Adrenal gland (tissue), 19 donors: ENCODE measurements at places on chromosomes 12 and 14. TPM values are rescaled to one million over a fixed set of nuclear protein-coding genes. Genes with fewer than 3 reads are reported as not detected.

DNA sequence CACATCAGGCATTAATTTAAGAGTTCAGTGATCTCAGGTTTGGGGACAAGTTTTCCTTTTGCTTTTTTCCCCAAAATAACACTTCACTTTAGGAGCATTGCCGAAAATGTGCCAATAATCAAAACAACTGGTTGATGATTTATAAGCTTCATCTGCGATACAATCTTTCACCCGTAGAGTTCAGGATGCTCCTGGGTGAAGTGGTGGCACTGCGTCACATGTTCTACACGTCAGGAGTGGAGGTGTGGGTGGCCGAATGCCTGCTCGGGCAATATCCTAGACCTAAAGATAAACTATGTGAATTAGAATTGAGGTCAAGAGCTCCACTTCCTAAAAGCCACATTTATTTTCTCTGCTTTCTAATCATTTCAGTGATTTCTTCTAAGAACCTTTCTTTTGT lies 70.9 kb upstream of the DICER1 start:
- no peak for DNase-seq
- H3K27ac ChIP-seq, result no peak overlapping the region
- no peak overlapping the region for H3K4me3 ChIP-seq
- no peaks in the 10 kb centered on the region for H3K4me1 ChIP-seq
- no peaks in the 10 kb centered on the region for H3K36me3 ChIP-seq
- H3K27me3 ChIP-seq, result no peaks in the 10 kb centered on the region

FGD4 gene
- 38.5 TPM for total RNA-seq

DNA sequence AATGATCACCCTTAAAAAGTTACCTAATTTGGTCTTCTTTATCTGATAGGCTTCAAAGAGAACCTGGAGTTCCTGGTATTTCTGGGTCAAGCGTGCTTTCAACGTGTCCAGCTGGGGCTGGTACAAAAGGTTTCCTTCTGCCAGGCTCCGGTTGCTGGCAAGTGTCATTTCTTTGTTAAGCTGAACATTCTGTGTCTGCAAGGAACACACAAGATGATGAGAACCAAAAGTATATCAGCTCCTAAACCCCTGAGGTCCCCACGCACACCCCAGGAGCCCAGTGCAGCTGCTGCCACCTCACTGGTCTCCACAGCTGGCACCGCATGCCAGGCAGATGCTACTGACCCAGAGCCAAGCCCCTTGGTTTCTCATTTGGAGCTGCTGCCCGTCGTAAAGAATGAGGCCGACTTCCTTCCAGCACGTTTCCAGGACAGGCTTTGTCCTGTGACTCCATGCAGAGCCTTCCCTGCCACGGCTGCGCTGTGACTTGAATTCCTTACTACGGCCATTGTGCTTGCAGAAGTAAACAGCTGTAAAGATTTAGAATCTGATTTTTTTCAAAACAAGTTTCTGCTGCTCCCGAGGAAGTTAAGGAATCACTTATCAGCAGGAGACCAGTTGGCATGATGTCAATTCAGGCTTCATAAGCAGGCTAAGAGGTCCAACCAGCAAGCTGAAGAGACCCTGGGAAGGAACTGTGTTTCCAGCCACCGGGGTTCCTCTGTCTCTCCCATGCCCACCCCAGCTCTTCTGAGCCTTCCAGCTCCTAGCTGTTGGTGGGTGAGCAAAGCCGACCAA lies 24.9 kb downstream of the VPS37B start:
- peak overlapping the region; percentile 6 for H3K4me3 ChIP-seq
- peak; percentile 70 for DNase-seq
- H3K27me3 ChIP-seq, result no peaks in the 10 kb centered on the region
- no peaks in the 10 kb centered on the region for H3K36me3 ChIP-seq

- no peaks in the 10 kb centered on the region for H3K4me1 ChIP-seq
- H3K27me3 ChIP-seq, result peaks cover 9% of the 10 kb centered on the region
- no peak overlapping the region for H3K27ac ChIP-seq
- DNase-seq, result no peak
- no peaks in the 10 kb centered on the region for H3K36me3 ChIP-seq
Measured at GRCh38 chr12:132237772-132238487, 91.5 kb downstream of the GALNT9 start.

DNA sequence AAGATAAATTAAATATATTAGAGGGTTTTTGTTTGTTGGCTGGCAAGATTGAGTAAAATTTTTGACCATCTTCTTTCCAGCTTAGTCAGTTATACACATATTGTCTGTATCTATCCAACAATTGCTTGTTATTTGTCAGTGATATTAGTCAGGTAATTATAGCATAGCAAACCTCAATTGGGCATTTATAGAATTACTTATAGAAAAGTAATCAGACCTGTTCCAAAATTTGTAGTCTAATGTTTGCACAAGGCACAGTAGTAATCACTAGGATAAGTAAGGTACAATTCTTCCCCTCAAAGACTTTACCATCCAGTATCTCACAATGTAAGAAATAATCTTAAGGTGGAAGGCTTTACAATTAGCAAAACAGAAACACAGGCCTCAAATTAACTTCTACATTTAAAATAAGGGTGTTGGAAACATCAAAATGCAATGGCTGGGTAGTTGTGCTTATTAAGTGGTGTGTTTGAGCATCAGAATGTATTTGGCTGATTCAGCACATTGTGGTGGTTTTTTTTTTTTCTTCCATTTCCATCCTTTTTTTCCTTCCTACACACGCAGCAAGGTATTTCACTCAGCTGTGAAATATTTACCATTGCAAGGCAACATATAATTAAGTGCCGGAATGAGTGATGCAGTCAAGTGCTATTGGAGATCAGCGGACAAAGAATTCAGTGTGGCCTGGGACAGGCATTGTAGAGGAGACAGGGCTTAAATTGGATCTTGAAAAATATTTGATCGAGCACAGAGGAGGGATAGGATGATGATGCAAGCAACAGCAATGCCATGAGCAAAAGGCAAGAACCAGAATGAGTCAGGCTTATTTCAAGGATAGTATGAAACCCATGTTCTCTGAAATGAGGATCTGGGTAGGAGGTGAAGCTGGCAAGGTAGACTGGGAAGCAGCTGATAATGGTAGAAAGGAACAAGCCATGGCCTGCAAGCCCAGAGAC lies 178.2 kb downstream of the AKAP6 start:
- no peaks in the 10 kb centered on the region for H3K4me1 ChIP-seq
- H3K27me3 ChIP-seq, result no peaks in the 10 kb centered on the region
- no peak overlapping the region for H3K4me3 ChIP-seq
- no peak for DNase-seq
- no peaks in the 10 kb centered on the region for H3K36me3 ChIP-seq

DNA sequence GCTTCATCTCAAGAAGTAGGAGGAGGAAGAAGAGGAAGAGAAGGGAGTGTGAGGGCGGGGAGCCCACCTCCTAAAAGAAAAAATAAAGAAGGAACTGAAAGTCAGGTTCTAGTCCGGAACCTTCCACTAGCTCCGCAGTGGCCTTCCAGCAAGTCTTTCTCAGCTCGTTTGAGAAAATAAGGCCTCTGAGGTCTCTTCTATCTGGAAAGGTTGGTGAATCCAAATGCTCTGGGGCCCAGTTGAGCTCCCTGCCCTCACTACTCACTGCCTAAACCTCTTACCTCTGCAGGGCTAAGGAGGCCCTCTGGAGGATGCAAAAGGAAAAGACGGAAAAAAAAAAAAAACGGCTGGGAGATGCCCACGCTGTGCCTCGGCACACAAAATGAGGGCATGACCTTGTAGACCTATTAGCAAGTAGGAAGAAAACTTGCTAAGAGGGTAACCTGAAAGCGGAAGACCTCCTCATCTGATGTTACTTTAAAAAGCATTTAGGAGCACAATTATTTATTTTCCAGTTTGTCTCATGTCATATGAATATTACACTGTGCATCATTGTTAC lies 35.9 kb downstream of the FBLN5 start:
- no peak for DNase-seq
- no peaks in the 10 kb centered on the region for H3K4me1 ChIP-seq
- H3K4me3 ChIP-seq, result no peak overlapping the region
- no peaks in the 10 kb centered on the region for H3K27me3 ChIP-seq
- no peak overlapping the region for H3K27ac ChIP-seq
- no peaks in the 10 kb centered on the region for H3K36me3 ChIP-seq

RGS6 gene
- total RNA-seq, result 0.53 TPM

SLC39A2 gene
- not detected for total RNA-seq

DNA sequence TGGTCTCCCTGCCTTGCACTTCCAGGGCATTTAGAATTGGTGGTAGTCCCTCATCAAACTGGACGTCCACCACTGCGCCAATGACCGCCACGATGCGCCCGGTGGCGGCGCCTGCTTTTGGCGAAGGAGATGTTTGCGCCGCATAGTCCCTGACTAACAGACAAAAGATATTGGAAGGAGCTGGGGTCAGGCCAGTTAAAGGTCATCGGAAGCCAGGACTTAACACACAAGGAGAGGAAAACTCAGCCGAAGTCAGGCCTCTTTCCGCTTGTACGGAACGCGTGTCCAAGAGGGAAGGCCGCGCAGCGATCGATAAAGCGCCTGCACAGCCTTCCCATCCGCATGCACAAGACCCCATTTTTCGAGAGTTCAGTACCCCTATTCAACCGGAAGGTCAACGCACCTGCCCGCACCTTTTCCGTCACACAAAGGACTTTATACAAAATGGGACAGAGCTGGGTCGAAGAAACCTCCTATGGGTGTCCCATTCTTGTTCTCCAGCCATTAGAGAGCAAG lies 525 bp downstream of the ATP5F1B start:
- peak overlapping the region; percentile 93 for H3K27ac ChIP-seq
- no peaks in the 10 kb centered on the region for H3K27me3 ChIP-seq
- H3K4me1 ChIP-seq, result peaks cover 34% of the 10 kb centered on the region
- H3K36me3 ChIP-seq, result peaks cover 43% of the 10 kb centered on the region
- DNase-seq, result peak; percentile 60
- peak overlapping the region; percentile 74 for H3K4me3 ChIP-seq

SLC24A4 gene
- total RNA-seq, result 0.49 TPM

DNA sequence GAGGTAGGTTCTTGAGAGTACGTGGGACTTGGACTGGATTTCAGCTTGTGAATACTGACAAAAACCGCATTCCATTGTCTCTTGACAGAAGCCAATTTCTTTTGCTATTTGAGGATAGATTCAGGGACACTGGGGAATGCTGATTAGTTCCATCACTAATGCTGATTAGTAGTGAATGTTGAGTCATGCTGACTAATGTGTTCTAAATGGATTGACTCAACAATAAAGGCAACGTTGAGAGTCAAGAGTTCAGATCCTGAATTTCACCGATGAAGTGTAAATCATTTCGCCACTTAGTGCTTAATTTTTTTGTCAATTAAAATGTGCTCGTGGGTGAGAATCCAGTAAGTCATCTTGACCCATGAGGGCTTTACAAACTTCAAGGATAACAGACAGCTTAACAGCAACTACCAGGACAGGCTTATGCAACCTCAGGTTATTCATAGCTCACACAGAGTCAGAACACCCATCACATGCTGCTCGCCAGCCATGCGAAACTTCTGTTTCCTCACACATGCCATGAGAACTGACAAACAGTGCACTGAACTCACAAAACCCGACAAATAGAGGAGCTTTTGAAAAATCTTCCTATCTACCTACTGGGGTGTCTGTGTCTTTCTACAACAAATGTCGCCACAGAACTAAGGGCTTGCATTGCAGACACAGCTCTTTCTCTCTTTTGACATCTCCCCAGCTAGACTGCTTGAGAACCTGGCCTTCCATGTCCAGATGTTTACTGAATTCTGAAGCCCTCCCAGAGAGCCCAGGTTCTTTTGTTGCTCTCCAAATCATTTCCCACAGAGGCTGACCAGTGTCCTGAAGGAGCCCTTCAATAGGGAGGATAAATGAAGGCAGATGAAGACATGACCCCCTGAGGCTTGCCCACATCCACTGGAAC lies 316.4 kb downstream of the ZFP36L1 start:
- no peaks in the 10 kb centered on the region for H3K27me3 ChIP-seq
- no peak overlapping the region for H3K4me3 ChIP-seq
- H3K27ac ChIP-seq, result peak overlapping the region; percentile 76
- no peaks in the 10 kb centered on the region for H3K36me3 ChIP-seq
- peak; percentile 83 for DNase-seq

KCNA5 gene
- total RNA-seq, result 0.12 TPM
